ENCODE measurements at places on chromosomes 16 and 17.
A peak's percentile ranks its signal among the peaks of the same experiment; 100 is the strongest.

GRCh38 chr16:55282441-55282840 lies 41.6 kb upstream of the IRX6 start:
- DNase-seq: no peak

GRCh38 chr17:81240761-81241160 lies 1.6 kb downstream of the NDUFAF8 start:
- DNase-seq: no peak

- DNase-seq: no peak
These were observed 64.8 kb downstream of the CLEC16A start for GRCh38 chr16:11009027-11009755.

GRCh38 chr17:33002246-33002645 lies 10.6 kb downstream of the SPACA3 start:
- DNase-seq: no peak

- DNase-seq: no peak
These were observed 23.1 kb upstream of the DHRS13 start for GRCh38 chr17:28925912-28926365.

DNA sequence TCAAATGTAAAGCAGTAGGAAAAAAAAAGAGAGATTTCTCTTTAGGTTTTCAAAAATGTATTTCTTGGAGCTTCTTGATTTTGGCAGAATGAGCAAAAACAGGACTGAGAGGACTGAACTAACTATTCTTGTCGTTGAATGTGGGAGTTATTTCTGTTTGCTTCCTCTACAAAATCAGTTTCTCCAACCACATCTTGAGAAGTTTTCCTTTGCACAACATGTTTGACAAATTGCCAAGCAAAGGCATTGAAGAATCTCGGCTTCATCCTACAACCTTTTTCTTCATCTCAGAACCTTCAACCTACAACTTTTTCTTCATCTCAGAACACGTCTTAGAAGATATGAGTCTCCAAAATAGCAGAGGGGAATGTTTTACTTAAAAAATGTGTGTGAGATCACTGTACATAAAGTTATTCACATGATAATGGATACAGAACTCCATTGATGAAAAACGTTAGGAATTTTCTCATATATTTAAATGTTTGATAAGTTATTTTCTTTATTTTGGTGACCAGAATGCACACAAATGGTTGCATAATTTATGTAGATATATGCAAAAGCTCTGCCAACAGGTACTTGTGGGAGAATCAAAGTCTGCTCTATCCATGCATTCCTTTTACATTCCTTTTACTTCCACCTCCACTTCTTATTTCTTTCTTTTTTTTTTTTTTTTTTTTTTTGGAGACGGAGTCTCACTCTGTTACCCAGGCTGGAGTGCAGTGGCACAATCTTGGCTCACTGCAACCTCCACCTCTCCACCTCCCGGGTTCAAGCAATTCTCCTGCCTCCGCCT lies 370.0 kb downstream of the KCNJ2 start:
- no peak for DNase-seq

DNA sequence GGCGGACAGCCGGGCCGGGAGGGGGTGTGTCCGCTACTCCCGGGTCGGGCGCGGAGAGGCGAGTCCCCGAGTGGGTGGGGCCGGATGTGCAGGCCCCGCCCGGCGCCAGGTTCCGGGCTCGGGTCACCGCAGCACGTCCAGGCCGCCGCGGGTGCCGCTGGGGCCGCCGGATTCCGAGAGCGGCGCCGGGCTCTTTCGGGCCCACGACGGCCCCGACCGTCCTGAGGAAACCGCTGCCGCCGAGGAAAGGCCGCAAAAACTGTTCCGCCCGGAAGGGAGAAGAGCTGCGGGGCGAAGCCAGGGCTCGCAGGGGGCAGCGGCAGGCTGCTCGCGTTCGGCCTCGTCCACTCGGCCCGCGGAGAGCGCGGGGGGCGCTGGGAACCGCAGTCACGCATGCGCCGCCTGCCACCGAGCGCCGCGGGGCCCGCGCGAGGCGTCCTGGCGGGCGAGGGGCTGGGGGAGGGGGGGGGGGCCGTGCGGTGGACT lies at the start of gene ZKSCAN2:
Gene ZKSCAN2 (minus strand): TSS at position 376 of the 486 bp plus-strand sequence. CDS start 718 bp downstream, outside the sequence.
- DNase-seq: peak; percentile 44

DNA sequence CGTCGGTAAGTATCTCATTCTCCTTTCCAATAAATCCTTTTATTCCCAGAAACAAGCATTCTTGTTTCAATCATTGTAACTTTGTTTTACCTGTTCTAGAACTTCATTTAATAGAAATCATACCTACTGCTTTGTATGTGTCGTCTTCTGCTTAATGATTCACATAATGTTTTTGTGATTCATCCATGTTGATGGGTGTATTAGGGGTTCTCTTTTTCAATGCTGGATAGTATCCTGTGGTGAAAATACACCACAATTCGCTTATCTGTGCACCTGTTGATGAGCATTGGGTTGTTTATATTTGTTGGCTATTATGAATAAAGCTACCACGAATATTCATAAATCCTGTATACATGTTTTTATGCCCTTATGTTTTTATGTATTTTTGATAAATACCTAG lies 703.2 kb downstream of the MAF start:
- no peak for DNase-seq

GRCh38 chr17:78184868-78185267 lies 2.0 kb downstream of the TK1 start:
- DNase-seq: no peak

- no peak for DNase-seq
These were observed 73.4 kb downstream of the HELZ start for GRCh38 chr17:67171560-67171959.

- DNase-seq: no peak
These were observed 51.2 kb upstream of the NKD1 start for GRCh38 chr16:50496990-50497389.

GRCh38 chr16:15649727-15650018 lies 372 bp upstream of the NDE1 start:
- DNase-seq: no peak

GRCh38 chr16:69880640-69881133 lies 70.4 kb upstream of the CLEC18A start:
- DNase-seq: no peak

- no peak for DNase-seq
These were observed 3.0 kb downstream of the KCNJ12 start for GRCh38 chr17:21379080-21379711.

GRCh38 chr17:43987131-43988021 lies 17.0 kb upstream of the NAGS start:
- no peak for DNase-seq

- DNase-seq: no peak
These were observed 18.0 kb upstream of the TCF25 start for GRCh38 chr16:89855301-89855945.

DNA sequence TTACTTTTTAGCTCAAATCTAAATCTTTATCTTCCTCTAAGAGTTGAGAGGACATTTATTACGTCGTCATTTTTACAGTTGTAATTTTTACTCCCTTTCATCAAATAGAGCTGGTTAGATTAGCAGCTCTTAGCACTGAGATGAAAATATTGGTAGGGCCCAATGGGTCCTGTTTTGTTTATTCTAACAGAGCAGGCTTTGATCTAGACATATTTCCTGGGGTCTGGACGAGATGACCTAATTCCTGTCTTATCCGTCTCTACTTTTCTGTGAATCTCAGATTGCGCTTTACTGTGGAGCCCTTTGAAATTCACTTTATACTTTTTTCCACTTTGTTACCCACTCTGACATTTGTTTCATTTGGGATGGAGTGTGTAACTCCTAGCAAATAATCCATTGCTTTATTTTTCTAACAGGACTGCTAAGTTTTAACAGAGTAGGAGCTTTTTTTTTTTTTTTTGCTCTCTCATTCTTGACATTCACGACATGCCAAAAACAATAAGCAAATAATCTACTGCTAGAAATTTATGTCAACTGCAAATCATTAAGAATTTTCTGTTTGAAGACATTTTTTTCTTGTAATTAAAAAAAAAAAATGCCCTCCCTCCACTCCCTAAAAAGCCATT lies 18.5 kb downstream of the SALL1 start:
- no peak for DNase-seq

DNA sequence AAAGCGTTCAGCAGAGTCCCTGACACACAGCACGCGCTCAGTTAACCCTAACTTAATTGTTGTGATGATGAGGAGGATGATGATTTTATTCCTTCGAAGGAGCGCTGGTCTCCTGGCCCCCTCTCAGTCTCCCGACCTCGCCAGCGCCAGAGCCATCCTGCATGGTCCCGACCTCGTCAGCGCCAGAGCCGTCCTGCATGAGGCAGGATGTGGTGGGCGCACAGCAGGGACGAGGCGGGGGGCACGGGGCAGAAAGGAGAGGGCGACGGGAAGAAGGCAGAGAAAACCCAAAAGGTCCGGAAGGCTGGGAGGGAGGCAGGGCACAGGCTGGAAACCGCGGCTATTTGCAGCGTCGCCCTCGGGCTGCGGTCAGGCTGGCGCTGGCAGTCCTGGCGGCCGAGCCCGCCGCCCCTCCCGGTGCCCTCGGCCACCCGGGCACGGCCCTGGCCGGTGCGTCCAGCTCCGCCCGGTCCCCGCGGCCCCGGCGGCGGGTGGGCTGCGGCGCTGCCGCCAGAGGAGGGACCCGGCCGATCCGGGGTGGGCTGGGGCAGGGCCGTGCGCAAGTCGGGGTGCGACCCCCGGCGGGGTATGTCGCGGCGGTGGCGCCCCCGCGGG lies 3.0 kb upstream of the TAC4 start:
- no peak for DNase-seq

- DNase-seq: no peak
These were observed 22.1 kb downstream of the SLC7A6 start for GRCh38 chr16:68286153-68287074.

GRCh38 chr16:27154705-27155521 lies 48.4 kb upstream of the KDM8 start:
- peak; percentile 35 for DNase-seq

DNA sequence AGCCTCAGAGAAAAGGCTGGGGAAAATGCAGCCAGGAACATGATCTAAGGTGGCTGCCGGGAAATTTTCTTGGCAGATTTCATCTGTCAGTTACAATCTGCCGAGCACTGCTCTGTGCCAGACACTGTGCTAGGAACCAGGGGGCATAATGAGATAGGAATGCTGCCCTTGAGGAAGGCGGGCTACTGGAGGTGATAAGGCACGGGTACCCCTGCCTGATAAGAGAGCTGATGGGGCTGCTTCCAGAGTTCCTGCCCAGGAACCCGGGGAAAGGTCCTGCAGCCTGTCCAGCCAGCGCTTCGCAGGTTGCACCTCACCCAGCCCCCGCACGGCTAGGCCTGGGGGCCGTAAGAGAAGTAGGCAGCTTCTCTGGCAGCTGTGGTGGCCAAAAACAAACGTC lies 3.1 kb downstream of the SCNN1G start:
- DNase-seq: no peak

DNA sequence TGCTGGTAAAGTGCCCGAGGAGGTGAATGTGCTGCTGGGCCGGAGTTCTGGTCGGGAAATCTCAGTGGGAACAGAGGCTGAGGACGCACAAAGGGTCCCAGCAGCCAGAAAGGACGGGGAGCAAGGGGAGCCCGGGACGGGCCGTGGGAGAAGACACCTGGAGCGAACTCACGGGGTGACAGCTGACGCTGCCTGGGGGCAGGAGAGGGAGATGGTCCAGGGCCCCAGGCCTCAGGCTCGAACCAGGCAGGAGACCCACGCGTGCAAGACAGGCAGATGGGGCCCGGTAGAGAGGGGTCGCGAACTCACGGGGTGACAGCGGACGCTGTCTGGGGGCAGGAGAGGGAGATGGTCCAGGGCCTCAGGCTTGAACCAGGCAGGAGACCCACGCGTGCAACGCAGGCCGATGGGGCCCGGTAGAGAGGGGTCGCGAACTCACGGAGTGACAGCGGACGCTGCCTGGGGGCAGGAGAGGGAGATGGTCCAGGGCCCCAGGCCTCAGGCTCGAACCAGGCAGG lies 72.9 kb downstream of the METRNL start:
- DNase-seq: no peak

DNA sequence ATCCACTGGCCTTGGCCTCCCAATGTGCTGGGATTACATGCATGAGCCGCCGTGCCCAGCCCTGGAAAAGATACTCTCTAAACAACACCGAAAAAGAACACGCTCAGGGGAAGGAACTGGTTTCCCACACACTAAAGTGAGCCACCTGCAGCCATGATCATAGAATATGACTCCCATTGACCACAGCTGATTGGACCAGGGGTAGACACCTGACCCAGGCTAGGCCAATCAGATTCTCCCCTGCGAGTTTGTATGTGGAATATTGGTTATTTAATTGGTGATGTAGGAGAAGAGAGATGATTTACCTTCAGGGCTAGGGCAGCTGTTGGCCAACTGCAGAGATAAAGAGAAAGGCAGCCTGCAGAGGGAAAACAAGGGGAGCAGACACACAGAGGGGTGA lies 9.0 kb upstream of the GGA2 start:
- no peak for DNase-seq

DNA sequence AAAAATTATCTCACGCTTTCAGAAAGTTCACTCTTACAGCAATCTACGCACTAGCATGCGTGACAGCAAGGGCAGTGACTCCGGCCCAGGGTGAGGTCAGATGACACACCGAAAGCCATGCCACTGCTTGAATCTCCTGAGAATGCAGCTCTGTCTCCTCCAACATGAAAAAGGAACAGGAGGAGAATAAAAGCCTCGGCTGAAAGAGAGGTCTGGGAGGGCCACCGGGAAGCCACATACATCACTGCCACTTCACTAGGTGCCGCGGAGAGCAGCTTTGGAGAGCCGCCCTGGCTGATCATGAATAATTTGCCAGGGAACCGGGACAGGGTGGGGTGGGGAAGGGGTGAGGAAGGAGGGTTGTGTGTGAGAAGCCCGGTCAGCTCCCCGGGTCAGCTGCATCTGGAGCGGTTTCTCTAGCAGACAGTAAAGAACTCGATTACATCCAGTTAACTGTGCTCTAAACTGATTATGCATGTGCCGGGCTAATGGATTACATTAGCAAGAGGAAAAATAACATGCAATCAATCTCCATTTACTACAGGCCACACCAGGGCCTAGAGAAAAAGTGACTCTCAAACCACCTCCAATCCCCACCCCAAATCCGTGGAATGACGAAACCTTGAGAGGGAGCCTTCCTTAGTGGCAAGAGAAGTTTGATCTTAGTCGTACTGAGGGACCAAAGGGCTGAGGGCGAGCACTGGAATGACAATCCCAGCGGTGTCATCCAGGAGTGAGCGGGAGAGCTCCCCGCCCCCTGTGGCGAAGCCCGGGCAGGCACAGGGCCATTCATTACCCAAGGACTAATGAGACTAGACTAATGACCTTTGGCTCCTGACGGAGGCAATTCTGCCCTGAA lies 100.3 kb downstream of the ZFHX3 start:
- DNase-seq: no peak

DNA sequence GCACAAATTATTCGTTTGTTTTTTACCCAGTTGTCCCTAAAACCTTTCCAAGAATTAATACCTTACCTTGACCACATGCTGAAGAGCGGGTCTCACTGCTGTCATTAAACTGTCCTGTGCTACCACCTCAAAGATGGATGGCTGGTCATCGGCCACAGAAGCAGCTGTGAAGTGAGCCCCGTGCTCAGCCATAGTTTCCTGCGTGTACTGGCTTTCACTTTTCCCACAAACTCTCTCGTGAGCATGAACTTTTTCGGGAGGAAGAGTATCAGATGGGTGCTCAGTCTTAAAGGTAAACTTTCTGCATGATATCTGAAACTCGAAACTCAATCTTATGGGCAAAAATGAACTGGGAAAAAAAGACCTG lies 558 bp downstream of the PEX12 start:
- DNase-seq: no peak

GRCh38 chr16:89738538-89739317 lies 17.4 kb downstream of the ZNF276 start:
- no peak for DNase-seq
